Urinary bladder (tissue), 4 donors: ENCODE measurements at places on chromosomes 13 and 19.

DNA sequence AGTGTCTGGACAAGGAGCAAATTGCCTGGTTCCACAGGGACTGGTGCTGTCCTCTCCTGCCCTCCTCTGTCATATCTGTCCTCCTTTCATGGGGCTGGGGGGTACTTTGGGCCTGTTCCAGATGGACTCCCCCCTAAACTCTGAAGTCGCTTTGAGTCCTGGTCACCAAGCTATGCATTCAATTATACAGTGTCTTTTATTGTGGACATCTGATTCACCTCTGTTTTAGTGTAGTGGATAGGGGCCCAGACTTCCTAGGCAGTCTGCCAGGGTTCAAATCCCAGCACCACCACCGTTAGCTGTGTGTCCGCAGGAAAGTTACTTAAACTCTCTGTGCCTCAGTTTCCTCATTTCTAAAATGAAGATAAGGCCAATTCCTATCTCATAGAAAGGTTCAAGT, 21.0 kb upstream of the IRS2 start:
- no peak for DNase-seq

DNA sequence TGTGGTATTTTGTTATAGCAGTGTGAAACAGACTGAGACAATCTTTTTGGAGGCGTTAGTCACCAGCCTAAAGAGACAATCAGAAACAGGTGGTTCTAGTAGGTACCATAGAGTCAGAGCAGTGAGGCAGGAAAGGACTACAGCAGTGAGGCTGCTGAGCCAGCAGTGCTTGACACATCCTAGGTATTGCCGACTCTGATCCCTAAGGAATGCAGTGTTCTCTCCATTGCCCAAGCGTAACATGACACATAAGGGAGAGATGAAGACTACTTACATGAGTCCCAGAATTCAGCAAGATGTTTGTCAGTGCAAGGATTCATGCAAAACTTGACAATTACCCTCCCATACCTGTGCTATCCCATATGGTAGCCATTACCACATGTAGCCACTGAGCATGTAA, 62.4 kb upstream of the XPO4 start:
- no peak for DNase-seq

DNA sequence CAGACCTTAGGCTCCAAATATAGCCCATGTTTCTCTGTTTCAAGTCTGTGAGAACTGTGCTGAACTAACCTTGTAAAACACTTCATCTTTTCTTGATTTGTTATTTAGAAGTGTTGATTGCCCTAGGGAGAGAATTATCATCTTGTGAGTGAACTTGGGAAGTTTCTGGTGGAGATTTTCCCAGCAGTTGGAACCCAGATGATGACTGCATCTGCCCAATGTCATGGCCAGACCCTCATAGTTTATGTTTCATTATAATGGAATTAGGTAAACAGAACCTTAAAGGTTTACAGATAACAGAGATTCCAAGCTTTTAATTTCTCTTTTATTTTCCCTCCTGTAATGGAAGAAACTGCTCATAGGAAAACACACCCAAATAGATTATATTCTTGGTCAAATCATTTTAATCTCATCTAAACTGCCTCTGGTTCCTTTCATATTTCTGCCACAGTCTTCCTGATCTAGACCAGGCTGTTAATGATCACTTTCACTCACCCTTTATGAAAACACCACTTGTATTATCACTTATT, 569.1 kb downstream of the KCTD12 start:
- DNase-seq = no peak

DNA sequence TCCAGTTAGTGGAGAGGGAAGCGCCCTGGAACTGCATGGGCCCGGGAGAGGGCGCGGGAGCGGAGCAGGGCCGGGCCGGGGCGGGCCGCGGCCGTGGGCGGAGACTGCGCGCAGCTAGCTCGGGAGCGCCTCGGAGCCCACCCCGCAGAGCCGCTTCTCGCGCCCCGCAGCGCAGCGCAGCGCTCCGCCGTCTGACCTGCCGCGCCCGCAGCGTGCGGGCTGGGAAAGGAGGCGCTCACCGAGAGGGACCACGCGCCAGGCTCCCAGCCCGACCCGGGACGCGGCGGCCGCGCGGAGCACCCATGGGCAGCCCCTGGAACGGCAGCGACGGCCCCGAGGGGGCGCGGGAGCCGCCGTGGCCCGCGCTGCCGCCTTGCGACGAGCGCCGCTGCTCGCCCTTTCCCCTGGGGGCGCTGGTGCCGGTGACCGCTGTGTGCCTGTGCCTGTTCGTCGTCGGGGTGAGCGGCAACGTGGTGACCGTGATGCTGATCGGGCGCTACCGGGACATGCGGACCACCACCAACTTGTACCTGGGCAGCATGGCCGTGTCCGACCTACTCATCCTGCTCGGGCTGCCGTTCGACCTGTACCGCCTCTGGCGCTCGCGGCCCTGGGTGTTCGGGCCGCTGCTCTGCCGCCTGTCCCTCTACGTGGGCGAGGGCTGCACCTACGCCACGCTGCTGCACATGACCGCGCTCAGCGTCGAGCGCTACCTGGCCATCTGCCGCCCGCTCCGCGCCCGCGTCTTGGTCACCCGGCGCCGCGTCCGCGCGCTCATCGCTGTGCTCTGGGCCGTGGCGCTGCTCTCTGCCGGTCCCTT, at the start of gene MLNR:
Gene MLNR, plus strand, starts transcription at position 303 of the 820 bp plus-strand sequence. Its CDS starts 0 bp downstream, at position 303.
- no peak for DNase-seq

- DNase-seq = no peak
Measured at GRCh38 chr19:38015761-38016160, 108.8 kb downstream of the SIPA1L3 start.
